ENCODE measurements at places on chromosomes 2 and 18.

- ATAC-seq = no peak
These were observed 214.4 kb downstream of the L3MBTL4 start for GRCh38 chr18:6200204-6200774.

GRCh38 chr2:223835701-223836532, 1.5 kb downstream of the AP1S3 start:
- peak; percentile 93 for ATAC-seq

DNA sequence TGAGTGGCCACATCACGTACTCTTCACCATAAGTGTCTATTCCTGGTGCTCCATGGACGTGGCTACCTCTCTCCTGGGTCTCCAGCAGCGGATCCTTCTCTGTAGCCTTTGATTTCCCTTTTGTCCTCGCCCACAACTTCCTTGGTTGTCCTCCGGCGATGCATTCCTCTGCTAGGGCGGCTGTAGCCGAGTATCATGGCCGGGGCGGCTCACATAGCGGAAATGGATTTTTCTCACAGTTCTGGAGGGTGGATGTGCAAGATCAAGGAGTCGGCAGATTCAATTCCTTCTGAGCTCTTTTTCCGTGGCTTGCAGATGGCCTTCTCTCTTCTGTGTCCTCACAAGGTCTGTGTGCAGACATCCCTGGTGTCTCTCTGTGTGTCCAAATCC, 35.7 kb downstream of the ACKR3 start:
- ATAC-seq = no peak

- ATAC-seq = no peak
These were observed 205.2 kb upstream of the APCDD1 start for GRCh38 chr18:10249270-10249669.

DNA sequence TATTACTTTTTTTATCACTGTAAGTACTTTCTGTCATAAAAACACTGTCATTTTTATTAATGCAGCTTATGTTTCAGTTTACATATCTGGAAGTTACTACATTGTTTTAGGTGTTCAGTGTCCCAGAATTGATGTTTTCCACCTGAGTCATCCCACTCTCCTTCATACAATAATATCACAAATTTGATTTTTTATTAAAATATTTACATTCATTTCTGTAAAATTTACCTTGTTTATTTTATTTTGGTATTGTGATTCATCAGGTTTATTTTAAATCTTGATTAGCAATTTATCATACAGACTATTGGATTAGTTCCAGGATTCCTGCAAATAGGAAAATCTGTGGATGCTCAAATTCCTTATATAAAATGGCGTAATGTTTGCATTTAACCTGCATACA, 1662.9 kb downstream of the SUCLG1 start:
- no peak for ATAC-seq

DNA sequence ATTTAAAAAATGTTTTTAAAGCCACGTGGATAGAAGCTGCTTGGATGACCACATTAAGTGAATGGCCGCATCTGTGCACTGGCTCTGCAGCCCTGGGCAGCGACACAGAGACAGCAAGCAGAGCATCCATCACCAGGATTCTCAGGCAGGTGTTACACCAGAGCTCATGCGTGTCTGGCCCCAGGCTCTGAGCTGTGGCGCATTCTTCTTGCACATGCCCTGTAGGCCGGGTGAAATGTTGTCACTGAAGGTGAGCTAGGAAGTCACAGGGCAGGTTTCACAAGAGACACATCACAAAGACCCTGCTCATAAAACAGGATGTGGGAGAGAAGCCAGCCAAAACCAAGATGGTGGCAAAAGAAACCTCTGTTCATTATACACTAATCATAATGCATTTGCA, 8.4 kb upstream of the PXDN start:
- ATAC-seq = no peak

DNA sequence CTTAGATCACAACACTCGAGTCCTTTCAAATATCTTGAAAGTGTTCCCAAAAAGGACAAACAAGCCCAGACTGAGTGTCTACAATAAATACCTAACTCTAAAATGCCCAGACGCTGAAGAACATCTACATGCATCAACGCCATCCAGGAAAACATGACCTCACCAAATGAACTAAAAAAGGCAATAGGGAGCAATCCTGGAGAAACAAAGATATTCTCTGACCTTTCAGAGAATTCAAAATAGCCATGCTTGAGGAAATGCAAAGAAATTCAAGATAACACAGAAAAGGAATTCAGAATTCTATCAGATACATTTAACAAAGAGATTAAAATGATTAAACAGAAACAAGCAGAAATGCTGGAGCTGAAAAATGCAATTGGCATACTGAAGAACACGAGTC, 61.2 kb upstream of the CHN1 start:
- ATAC-seq = no peak

DNA sequence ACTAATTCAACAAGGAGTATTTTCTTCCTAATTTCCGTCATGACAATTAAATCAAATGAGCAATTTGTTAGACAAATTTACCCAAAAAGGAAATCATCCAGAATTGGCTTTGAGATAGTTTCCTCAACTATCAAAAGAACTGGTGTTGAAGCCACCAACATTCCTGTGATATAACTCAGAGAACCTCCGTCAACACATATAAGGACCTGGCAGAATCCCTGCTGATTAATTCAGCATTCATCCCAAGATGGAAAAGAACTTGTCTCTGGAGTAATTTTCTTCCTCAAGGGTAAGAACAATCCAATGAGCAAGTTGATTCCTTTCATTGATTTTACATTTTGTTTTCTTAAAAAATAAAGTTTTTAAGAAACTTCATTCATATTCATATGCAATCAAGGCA, 62.0 kb downstream of the MBD2 start:
- no peak for ATAC-seq

DNA sequence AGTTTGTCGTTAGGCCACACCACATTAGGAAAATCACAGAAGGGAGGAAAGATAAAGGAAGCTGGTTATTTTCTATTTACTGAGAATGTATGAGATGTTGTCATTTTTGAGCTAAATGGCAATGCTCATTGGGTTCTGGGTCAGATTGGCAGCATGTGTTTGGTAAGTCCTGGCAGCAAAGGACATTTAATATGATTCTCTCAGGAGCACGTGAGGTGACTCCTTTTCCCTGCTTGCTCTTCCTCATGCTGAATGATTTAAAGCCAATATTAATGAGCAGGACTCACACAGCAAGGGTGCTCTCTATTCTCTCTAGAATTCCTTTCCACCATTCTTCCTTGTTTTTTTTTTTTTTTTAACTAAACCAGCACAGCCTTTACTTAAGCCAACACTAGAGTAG, 298.2 kb downstream of the XIRP2 start:
- ATAC-seq = no peak

DNA sequence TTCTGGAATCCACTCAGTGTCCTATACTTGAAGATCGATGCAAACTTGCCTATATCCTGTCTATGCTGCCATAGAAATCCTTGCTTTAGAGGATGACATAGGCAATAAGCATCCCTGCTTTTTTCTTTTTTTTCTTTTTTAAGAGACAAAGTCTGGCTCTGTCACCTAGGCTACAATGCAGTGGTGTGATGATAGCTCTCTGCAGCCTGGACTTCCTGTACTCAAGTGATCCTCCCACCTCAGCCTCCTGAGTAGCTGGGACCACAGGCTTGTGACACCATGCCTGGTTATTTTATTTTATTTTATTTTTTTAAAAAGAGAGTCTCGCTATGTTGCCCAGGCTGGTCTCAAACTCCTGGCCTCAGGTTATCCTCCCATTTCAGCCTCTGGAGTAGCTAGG, 76.9 kb downstream of the LBH start:
- no peak for ATAC-seq

- ATAC-seq = peak; percentile 12
These were observed 412.6 kb downstream of the PTPRM start for GRCh38 chr18:7979714-7980113.

DNA sequence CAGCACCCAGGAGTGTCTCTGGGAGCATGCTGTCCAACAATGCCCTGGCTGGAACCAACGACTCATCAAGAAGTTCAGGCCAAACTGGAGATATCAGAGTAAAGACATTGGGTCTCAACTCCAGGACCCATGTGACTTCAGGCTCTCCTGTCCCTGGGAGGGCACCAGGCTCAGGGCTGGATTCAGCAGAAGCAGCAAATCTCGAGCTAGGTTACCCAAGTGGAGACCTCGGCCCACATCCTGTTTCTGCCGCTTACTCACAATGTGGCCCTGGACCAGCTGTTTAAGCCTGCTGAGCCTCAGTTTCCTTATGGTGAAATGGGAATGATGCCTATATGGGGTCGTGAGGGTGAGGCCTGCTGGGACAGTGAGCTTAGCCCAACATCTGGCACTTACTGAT, 9.3 kb upstream of the OTOF start:
- ATAC-seq = no peak

DNA sequence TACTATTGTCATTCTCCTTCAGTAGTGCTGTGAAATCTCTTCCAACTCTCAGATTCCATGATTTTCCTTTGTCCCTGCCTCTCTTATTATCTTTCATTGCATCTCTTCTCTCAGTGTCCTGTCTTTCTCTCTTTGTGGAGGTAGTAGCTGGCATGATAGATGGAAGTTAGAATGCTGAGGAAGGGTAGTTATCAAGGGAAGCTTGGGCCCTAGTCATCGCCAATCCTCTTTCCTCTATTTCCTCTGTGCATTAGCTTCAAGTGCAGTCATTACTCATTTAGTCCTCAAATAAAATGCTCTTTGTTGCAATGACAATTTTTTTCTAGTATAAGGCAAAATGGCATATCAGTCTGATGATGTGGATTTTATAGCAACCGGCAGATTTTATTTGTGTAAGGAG, 207.7 kb downstream of the CAMKMT start:
- ATAC-seq = no peak

GRCh38 chr2:96103187-96103601, 13.2 kb downstream of the ADRA2B start:
- no peak for ATAC-seq

DNA sequence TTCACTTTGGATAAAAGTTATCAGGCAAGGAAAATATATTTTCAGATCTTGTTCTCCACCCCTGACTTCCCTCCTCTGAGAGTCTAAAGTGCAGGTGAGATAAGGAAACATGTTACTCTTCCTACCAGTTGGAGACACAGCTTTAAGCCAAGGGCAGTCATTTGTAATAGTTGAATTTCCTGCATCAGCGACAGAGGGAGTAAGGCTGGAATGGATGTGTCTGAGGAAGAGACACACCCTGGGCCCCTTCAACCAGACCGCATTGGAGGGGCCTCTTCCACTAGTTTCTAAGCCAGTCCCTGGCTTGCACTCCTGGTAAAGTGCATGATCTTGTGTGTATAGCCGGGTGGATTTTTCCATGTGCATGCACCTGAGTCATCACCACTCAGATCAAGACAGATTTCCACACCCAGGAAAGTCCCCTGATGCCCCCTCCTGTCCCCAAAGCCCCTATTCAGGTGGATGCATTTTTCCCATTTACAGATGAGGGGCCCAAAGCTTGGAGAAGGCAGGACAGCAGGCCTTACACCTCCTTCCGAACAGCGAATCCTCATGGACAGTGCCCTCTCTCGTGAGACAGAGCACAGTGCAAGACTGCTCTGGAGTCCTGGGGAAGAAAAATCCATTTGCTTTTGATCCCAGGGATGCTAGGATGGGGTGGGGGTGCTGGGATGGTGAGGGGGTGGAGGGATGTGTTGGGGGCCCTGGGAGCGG, 66.7 kb upstream of the SH3RF3 start:
- ATAC-seq = no peak

DNA sequence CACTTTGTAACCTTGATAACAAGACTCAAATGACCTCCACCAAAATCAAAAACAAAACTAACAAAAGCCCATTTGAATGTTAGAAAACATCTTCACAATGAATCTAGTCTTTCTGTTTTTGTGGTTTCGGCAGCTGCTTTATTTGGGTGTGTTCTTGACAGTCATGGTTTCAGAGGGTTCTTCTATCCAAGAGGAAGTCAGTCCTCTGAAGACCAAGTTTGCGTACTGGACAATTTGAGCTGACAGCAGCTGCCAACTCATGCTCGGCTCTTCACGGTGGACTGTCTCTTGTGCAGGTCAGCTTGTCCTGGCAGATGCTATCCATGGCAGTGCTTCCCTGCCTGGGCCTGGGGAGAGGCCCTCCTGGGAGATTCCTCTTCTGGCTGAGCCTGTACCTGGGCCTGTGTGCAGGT, 91.0 kb downstream of the TMEM17 start:
- no peak for ATAC-seq

- no peak for ATAC-seq
These were observed 171.0 kb downstream of the MIB1 start for GRCh38 chr18:21911551-21911950.

DNA sequence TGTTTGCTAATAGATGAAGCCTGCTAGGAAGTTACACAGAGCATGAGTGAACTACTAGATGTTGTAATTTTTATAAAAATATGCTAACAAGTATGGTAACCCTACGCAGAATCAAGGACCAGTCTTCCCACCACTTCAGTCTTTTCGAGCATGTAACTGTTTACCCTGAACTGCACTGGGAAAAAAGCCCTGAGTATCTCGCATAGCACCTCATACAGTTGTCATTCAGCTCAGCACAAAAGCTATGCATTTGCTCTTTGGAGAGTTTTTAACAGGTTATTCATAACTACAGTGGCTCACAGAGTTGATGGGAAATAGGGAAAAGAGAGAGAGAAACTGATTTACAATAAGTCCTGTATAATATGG, 42.7 kb downstream of the DYNC1I2 start:
- no peak for ATAC-seq

GRCh38 chr18:49894517-49895226, 81.3 kb upstream of the ACAA2 start:
- ATAC-seq = no peak

DNA sequence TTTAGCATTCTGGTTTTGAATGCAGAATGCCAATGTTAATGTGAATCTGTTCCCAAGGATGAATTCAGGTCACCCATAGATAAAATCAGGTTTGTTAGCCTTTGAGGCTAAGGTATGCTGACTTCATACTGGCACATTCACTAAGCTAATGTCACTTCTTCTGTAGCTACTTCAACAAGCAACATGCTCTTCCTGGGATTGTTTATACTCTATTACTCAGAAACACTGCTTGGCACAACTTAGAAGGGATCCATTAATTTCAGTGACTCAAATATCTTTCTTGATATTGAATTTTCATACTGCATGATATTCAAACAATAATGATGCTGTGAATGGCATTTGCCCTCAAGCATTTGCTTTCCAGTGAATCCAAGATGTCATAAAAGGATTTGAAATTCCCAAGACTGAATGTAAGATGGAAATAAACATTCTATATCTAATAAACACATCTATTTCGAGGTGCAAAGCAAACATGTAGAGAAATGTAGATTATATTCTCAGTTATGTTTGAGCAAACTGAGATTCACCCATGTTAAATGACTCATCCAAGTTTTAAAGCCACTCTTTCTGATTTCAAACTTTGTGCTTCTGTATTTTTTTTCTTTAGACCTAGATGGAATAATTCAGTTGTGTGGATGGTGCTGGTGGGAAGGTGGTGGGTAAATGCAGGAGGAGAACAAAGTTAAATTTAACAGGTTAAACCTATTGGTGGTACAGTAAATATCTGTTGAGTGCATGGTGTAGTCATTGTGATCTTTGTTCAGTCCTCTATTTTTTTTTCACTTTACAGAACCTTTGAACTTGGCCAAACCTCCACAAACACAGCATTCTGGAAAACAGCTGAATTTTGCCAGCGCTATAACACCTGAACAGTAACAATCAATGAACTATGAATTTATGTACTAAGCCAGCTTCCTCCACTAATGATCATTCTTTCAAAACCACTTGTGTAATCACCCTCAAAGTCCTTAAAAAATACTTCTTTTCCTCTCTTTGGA, 162.1 kb upstream of the XIRP2 start:
- ATAC-seq = no peak

- ATAC-seq = peak; percentile 94
These were observed at the start of gene RNF103 for GRCh38 chr2:86623494-86624266. RNF103 (minus strand) TSS chr2:86623865; CDS start chr2:86622886, 979 bp downstream.

GRCh38 chr2:135951041-135951583, 34.3 kb downstream of the DARS1 start:
- ATAC-seq = no peak
